Stimulated activated CD4-positive, alpha-beta T cell treated with anti-CD3 and anti-CD28 coated beads, Interleukin-12 subunit alpha, Interleukin-12 subunit beta, amount 100 ng/mL, for 24 hours (primary cell): ENCODE measurements at places on chromosomes 2 and 18.

DNA sequence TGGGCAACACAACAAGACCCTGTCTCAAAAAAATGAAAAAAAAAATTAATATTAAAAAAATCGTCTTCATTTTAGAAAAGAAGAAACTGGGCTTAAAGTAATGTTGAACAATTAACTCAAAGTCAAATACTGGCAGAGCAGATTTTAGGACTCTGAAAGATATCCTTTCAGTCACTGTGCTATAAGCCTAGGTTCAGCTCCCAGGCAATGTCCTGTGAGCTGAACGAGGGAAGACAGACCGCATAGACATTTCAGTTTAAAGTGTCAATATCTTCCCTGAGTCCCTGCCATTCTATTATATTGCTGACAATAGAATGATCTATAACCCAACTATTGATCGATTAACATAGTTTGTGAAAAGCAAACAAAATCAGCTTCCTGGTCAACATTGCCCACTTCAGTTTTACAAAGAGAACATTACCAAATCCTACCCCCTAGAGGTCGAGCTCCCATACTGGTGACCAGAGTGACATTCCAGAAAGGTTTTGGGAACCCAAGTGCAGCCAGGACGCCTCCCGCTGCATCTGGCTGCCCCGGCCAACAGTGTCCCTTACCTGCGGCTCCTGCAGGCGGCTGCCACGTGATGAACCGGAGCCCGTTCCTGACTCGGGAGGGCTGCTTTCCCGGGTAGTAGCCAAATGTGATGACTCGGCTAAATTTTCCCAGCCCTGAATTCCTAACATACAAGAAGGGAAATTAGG lies 639 bp downstream of the MRO start:
- DNase-seq, result no peak

DNA sequence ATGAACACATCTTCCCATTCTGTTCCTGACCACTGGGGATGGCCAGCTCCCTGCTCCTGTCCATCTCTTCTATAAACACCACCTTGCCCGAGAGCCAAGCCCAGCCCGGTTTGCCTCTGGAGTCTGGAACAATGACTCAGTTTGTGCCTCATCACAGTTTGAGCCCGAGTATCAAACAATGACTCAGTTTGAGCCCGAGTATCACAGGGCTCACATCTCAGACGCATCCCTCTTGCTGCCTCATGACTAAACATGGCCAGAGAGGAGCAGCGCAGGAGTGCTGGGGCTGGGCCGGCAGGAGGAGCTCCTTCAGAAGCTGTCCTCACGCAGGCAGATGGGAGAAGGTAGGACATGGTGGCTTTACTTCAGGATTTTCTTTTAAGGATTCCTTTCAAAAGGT lies 68.7 kb downstream of the PXDN start:
- no peak for DNase-seq

DNA sequence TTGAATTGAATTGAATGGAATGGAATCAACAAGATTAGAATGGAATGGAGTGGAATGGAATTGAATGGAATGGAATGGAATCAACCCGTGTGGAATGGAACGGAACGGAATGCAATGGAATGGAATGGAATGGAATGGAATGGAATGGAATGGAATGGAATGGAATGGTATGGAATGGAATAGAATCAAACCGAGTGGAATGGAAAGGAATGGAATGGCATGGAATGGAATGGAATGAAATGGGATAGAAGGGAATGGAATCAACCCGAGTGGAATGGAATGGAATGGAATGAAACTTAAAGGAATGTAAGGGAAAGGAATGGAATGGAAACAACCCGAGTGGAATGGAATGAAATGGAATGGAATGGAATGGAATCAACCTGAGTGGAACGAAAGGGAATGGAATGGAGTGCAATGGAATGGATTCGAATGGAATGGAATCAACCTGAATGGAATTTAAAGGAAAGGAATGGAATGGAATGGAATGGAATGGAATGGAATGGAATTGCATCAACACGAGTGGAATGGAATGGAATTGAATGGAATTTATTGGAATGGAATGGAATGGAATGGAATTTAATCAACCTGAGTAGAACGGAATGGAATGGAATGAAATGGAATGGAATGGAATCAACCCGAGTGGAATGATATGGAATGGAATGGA lies 1146.6 kb downstream of the RPIA start:
- no peak for DNase-seq

GRCh38 chr18:38301621-38302020 lies 736.0 kb upstream of the CELF4 start:
- no peak for DNase-seq

- DNase-seq, result no peak
Observed at GRCh38 chr18:11392292-11392691, 217.1 kb upstream of the SLC35G4 start.

DNA sequence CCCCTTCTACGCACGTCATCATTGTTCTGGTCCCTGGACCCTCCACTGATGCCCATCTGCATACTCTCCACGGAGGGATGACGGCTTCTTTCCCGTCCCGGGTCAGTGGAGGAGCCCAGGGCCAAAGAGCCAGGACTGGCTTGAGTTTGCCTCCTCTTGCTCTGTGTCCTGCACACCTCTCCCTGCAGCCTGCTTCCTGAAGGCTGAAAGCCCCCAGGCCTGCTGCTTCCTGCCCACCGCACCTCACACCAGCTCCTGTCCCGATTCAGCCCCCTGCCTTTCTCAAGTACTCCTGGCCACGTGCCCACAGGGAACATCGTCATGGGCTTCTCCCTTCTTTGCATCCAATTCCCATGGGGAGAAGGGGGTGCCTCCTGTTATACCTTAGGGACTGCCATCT lies 7.1 kb downstream of the ADCY3 start:
- no peak for DNase-seq

GRCh38 chr2:119574108-119574815 lies 30.0 kb downstream of the CFAP221 start:
- no peak for DNase-seq

DNA sequence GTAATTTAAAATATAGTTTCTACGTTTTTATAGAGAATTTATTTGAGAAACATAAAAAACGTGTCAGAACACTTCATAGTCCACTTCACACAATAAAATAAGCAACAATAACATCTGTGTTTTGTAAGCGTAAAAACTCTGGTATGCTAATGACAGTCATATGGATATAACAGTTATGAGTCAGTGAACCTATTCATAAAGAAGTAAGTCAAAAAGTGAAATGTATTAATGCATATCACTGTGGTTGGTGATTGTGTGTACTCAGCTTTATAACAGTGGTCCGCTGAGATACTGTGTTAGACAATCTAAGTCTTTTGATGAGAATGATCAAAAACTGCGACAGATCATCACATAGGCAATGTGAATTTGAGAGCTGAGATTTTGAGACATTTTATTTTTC lies 153.2 kb downstream of the WDR7 start:
- DNase-seq, result no peak

GRCh38 chr18:26206488-26206887 lies 19.8 kb upstream of the TAF4B start:
- DNase-seq, result no peak

- DNase-seq, result no peak
Observed at GRCh38 chr2:201654616-201655384, 11.5 kb upstream of the TMEM237 start.

DNA sequence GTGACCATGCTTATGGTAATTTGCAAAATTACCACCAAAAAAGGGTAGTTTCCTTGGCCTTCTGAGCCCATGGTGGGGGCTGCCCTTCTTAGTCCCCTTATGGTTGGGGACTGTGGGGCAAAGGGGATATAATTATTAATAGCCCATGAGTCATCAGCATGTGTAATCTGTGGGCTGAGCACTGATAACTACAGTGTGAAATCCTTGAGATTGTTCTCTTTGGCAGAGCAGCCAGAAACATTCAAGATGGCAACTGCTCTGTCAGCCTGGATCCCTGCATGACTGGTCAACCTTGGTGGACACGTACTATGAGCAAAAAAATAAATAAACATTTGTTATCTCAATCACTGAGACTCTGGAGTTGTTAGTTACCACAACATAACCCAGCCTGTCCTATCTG lies 61.3 kb downstream of the MGAT4A start:
- DNase-seq, result no peak

- no peak for DNase-seq
Observed at GRCh38 chr2:32360416-32360815, 3.6 kb downstream of the BIRC6 start.

GRCh38 chr2:104746299-104746698 lies 107.6 kb upstream of the POU3F3 start:
- DNase-seq, result no peak

DNA sequence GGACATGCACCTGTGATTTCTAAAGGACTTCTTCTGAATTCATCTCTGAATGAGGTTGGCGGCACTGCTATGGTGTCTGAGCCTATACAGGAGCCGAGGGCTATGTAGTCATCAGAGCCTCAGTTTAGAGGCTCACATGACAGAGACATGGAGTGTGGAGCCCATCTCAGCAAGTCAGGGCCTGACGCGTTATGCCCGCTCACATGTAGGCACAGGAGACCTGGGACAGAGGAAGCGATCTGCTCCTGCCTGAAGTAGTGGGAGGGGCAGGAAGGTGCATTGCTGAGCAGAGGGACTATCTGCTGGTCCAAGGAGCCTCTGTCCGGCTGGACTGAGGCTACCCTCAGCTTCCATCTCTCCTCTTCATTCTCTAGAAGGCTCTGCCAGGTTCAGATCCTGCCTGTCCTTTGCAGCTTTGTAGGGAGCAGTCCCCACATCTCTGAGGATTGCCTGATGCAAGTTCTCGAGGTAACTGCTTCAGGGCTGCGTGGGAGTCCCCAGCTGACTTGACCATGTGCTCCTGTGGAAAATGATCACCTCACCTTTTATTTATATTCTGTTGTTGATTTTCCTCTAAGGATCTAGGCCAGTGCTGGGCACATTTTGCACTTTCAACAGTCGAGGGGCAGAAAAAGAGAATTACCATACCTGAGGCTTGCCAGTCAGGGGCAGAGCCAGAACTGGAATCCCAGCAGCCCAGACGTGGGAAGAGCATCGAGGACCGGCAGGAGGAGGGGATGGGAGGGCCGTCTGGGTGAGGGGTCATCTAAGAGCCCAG lies 16.6 kb downstream of the KLHL29 start:
- no peak for DNase-seq

GRCh38 chr2:101518578-101519492 lies 43.9 kb upstream of the RFX8 start:
- no peak for DNase-seq

DNA sequence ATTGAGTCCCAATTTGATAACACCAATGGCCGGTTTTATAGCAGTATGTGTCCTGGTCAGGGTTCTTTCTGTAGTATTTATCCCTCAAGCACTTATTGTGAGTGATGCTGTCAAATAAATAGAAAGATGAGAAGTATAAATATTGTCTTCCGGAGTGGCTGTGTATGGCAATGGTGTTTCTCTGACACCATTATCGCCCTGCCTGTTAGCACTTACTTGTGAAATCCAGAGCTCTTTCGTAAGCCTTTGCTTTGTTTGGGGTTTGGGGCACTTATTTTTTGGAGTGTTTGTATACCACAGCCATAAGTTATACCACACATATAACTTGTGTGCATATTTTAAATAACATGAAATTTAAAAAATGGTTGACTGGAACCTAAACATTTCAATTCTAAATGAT lies 29.3 kb downstream of the CD8B2 start:
- no peak for DNase-seq

DNA sequence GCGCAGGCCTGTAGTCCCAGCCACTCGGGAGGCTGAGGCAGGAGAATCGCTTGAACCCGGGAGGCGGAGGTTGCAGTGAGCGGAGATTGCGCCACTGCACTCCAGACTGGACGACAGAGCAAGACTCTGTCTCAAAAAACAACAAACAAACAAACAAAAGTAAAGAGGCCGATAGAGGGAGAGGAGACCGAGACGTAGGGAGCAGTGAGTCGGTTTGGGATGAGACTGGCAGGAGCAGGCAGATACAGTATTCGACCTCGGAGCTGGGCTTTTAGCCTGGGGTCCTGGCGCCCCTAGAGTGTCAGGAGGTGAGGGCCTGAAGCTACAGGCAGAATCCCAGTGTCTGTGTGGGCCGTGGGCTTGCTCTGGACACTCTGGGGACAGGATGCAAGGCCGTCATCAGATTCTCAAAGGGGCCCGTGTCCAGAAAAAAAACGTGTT lies 51.2 kb downstream of the SLC4A1AP start:
- DNase-seq, result no peak

GRCh38 chr2:119657466-119658145 lies 21.4 kb upstream of the TMEM177 start:
- no peak for DNase-seq

DNA sequence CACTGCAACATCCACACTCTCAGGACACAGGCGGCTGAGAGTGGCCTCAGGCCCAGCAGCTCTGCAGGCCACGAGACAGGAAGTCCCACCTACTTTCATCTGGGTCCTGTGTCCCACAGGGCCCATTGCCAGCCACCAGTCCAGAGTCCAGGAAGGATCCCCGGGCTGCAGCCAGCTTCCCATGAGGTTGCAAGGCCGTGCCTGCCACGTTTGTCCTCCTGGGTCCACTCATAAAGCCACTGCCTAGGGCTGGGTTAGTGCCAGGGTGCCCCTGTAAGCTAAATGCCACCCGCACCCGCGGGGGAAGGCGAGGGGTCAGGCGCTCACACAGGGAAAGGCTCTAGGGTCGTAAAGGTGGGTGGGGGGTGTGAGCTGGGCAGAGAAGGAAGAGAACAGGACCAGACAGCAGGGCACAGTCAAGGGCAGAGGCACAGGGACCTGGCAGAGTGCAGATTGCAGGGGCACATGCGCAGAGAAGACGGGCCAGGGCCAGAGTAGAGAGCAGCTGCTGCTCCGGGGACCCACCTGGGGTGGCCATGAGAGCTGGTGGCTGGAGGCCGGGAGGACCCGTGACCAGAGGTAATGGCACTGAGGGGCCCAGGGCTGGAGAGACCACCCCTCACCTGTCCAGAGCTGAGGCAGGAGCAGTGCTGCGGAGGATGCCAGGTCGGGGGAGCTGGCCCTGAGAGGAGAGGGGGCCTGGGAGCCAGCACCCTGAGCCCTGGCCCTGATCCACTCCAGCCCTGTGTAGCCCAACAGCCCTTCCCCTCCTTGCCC lies 8.0 kb downstream of the AGXT start:
- DNase-seq, result no peak

- no peak for DNase-seq
Observed at GRCh38 chr2:238686223-238686622, 161.7 kb upstream of the TWIST2 start.

GRCh38 chr2:66509326-66509811 lies 74.4 kb downstream of the MEIS1 start:
- no peak for DNase-seq

DNA sequence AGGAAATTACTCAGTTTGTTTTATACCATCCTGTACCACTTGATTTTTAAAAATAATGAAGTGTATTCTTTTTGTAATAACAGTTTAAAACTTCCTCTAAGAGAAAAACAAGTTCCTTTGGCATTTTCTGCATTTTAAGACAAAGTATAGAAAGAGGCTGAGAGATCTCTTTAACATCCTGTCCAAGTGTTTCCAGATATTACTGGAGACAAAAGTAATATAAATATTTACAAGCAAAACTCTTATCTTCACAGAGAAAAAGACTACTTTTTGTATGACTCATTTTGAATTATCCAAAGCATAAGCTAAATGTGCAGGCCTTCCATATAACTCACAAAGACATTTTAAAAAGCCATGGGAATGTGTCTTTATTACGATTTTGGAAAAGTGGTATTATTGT lies 221.1 kb downstream of the RDH14 start:
- DNase-seq, result no peak

GRCh38 chr2:39289609-39290008 lies 45.8 kb upstream of the CDKL4 start:
- no peak for DNase-seq
